Stimulated activated naive CD8-positive, alpha-beta T cell treated with anti-CD3 and anti-CD28 coated beads, Interleukin-15, amount 100 ng/mL, for 72 hours (primary cell): ENCODE measurements at places on chromosomes 4 and X.

- DNase-seq: no peak
These were observed 560.4 kb downstream of the GRXCR1 start for GRCh38 chr4:43452948-43453347.

DNA sequence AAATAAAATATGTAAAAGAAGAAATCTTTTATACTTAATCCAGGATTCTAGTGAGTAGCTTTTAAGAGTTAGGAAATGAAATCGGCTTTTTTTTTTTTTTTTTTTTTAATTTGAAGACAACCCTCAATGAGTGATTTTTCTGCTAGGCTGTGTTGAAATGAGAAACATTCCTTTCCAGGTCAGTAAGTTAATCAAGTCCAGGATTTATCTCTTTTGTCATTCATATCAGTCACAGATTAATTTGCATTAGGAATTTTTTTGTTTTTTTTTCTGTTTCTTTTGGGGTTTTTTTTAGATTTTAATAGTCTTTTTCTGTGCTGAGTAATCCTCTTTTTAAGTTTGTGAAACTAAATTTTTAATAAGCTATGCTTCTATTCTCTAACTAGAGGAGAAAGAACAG is 448.1 kb downstream of the ADGRL3 start:
- no peak for DNase-seq

GRCh38 chrX:17741123-17741511 is 3.8 kb downstream of the SCML1 start:
- no peak for DNase-seq

DNA sequence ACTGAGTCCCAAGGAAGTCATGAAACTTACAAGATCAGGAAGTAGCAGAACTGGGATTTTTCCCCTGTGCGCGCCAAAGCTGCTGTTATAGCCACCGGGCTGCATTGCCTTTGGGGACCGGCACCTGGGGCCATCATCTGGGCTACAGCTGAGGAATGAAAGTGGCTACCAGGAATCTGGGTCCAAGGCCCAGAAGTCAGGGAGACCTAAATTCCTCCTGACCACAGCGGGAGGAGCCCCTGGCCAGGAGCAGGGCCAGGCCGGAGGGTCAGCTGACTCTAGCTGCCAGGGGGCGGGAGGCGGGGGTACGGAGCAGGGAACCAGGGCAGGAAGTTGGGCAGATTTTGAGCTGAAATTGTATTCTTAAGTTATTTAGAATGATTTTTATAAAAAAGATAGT is 242.4 kb downstream of the EVC2 start:
- DNase-seq: no peak

GRCh38 chr4:82429728-82430192 is 502 bp downstream of the HNRNPDL start:
- DNase-seq: no peak

- no peak for DNase-seq
These were observed at the start of gene SPARCL1 for GRCh38 chr4:87529187-87529586. Gene SPARCL1 (minus strand): TSS chr4:87529376. CDS start chr4:87499574, 29,802 bp downstream.

- no peak for DNase-seq
These were observed 79.0 kb downstream of the DIAPH2 start for GRCh38 chrX:96763608-96764007.

GRCh38 chr4:119750771-119751170 is 122.2 kb upstream of the PDE5A start:
- DNase-seq: no peak

DNA sequence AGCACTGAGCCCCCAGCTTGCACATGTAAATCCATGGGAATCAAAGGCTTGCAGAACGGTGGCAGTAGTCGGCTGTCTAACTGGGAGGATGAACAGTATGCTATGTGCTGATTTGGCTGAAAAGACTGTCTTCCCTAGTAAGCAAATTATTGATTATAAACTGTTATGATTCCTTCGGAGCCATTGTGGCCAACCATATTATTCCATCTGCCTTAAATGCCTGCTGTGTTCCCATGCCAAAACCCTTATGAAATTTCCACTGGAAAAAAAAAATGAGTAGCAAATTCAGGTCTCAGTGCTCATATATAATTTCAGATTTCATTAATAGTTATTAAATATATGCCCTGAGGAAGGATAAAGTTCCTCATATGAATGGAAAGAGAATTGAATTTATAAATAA is 132.7 kb upstream of the MID1 start:
- no peak for DNase-seq

GRCh38 chr4:26784207-26784865 is 76.3 kb upstream of the STIM2 start:
- no peak for DNase-seq

DNA sequence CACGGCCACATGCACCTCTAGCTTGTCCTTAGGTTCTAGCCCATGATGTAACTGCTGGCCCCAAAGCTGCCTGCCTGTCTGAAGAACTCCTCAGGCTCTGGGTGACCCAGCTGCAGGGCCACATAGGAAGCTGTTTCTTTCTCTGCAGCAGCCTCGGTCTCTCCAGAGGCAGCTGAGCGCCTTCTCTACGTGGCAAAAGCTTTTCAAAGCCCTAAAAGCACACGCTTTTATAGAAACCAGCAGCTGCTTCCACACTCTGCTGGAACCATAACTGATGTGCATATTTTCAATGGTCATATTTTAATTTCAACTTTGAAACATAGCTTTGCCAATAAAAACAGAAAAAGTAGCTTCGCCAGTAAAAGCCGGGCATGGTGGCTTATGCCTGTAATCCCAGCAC is 37.4 kb downstream of the FAM53A start:
- no peak for DNase-seq

GRCh38 chr4:1337376-1337831 is 9.6 kb upstream of the UVSSA start:
- peak; percentile 55 for DNase-seq

DNA sequence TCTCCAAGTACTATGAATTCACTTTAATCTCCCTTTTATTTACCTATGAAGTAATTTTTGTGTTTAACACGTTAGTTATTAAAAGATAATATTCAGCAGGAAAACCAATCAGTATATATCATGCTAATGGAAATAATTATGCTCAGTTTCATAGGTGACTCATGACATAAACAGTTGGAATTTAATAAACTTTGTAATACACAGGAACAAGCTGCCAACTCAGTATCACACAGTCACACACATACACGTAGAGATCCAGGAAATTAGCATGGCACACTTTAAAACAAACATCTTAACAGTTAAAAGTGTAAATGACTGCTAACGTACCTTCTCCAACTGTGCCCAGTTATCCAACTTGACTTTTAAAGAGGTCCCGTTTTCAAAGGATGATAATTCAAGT is 2.3 kb downstream of the SPATA4 start:
- no peak for DNase-seq

GRCh38 chr4:101035487-101035886 is 311.8 kb downstream of the PPP3CA start:
- DNase-seq: no peak

- DNase-seq: no peak
These were observed 38.5 kb upstream of the YTHDC1 start for GRCh38 chr4:68388347-68388865.

DNA sequence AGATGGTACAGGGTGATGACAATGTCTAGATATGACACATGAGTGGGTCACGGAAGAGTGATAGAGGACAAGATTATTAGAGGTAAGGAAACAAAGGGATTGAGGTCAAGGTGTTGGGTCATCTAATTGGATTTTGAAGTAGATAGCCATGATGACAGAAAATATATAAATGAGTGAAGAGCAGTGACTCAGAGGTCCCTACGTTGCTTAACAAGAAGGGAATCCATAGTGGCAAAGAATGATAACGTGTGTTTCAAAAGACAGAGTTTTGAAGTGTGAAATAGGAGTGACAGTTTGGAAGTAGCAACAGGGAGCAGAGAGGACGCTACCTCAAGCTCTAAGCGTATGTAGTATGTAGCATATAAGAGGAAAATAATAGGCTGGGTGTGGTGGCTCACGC is 22.2 kb upstream of the CAMK2D start:
- no peak for DNase-seq

- no peak for DNase-seq
These were observed 100.3 kb downstream of the F11 start for GRCh38 chr4:186366326-186366725.

DNA sequence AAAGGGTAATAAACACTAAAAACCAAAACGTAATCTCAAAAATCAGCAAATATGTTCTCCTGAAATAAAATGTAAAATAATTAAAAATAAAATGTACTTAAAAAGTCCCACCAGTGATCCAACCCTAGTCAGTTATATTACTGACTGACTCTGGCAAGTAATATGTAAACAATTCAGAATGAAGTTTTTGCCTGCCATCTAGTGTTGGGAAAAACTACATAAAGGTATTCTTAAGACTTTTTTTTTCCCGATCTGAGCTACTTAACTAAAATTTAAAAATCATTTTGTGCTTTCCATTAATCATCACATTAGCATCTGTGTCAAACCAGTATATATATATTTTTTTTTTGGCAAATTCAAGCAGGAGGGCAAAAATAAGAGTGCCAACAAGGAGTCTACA is 24.0 kb downstream of the RCHY1 start:
- DNase-seq: no peak

GRCh38 chr4:118927974-118928373 is 39.3 kb downstream of the SYNPO2 start:
- no peak for DNase-seq

DNA sequence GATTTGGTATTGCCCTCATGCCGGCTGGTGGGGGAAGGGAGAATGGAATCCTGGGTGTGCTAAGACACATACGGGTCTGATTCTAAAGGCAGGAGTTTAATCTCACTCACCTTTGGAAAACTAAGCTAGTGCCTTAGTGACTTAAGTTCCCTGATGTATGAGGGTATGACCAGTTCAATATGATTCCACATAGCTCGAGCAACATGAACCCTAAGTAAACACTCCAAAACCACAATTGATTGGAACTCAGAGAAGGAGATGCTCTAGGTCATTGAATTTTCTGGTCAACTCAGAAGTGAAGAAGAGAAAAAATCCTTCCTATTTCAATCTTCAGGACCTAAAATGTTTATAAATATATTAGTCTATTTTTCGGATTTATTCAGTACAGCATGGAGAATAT is 420.1 kb upstream of the INTU start:
- DNase-seq: no peak

GRCh38 chr4:74623041-74623440 is 171.3 kb downstream of the BTC start:
- no peak for DNase-seq

GRCh38 chr4:7987148-7987989 is 47.7 kb upstream of the AFAP1 start:
- DNase-seq: peak; percentile 70

GRCh38 chrX:129559783-129560182 is 19.7 kb downstream of the OCRL start:
- no peak for DNase-seq

DNA sequence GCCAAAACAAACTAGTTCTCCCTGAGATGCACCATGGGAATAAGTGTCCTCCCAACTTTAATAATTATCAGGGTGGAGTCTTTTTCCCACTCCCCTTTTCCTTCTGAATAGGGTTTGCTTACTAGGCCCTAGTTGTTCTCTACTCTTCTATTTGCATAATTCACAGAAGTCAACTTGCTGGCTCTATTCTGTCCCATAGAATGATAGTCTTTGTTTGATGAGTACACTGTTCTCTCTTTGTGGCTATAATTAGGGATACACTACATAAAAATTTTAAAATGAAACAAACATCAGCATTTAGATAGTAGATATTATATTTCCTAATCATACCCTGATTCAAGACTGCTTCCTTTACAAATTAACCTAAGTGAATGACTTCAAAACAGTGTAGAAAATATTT is 10.3 kb downstream of the PDHA2 start:
- DNase-seq: no peak

- no peak for DNase-seq
These were observed 10.6 kb downstream of the HMX1 start for GRCh38 chr4:8860892-8861575.

- no peak for DNase-seq
These were observed 165.0 kb downstream of the AMELX start for GRCh38 chrX:11458170-11458569.

DNA sequence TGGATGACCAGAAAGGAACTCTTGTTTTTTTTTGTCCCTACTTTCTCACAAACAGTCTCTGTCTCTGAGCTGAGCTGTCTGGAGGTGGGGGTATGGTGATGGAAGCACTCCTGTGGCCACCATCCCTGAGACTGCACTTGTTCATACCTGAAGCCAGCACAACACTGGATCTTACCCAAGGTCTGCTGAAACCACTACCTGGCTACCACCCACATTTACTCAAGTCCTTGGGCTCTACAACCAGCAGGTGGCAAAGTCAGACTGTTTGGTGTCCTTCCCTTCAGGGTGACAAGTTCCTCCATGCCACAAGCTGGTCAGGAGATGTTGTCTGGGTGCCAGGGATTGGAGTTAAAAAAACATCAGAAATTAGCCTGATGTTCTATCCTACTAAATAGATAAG is 89.7 kb downstream of the NEXMIF start:
- no peak for DNase-seq

GRCh38 chr4:7770224-7771050 is 169.2 kb downstream of the AFAP1 start:
- no peak for DNase-seq

DNA sequence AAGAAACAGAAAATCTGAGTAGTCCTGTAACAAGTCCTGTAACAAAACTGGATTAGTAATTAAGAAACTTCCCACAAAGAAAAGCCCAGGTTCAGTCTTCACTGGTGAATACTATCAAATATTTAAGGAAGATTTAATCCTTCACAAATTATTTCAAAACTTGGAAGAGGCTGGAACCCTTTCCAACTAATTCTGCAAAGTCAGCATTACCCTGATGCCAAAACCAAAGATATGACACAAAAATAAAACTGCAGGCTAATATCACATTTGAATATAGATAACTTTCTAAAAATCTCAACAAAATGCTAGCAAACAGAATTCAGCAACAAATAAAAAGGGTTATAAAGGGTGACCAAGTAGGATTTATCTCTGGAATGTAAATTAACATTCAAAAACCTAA is 80.5 kb downstream of the AR start:
- no peak for DNase-seq

DNA sequence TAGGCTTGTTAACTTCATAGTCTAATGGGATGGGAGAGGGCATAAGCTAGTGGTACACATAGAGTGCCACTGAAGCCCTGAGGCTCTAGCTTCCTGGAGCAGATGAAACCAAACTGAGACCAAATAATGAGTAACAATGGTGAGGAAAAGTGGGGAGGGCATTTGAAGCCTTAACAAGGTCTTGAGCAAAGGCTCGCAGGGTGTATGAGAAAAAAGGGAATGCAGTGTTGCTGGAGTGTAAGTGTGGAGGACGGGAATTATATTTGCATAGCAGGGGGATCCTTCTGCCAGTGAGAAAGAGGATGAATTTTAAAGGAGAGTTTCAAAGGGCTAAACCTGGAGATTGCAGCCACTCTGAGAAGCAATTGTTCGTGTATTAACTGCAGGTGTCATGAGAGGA is 263.1 kb downstream of the ANK2 start:
- no peak for DNase-seq

- no peak for DNase-seq
These were observed 107.8 kb upstream of the FMR1 start for GRCh38 chrX:147803948-147804347.
